ENCODE measurements at places on chromosomes 7 and 10. TPM values are rescaled to one million over a fixed set of nuclear protein-coding genes. Genes with fewer than 3 reads are reported as not detected.

LIPJ gene
- not detected for total RNA-seq

ZNF425 gene
- 3.5 TPM for total RNA-seq

ITPRIP gene
- total RNA-seq: 11.4 TPM

LRIT2 gene
- not detected for total RNA-seq

SUN3 gene
- not detected for total RNA-seq

TFR2 gene
- not detected for total RNA-seq

DLD gene
- total RNA-seq: 61.6 TPM

C10orf53 gene
- not detected for total RNA-seq

TET1 gene
- 3.6 TPM for total RNA-seq

OPN4 gene
- not detected for total RNA-seq

GGCT gene
- total RNA-seq: 40.0 TPM

HOXA4 gene
- total RNA-seq: not detected

STOX1 gene
- total RNA-seq: 0.64 TPM

ADAP1 gene
- 1.2 TPM for total RNA-seq

Measured in cardiac ventricle fibroblast (primary cell).